CD4-positive, alpha-beta T cell treated with Interleukin-6 for 4 hours (primary cell): ENCODE measurements at places on chromosomes 3 and 15.

GRCh38 chr3:157098121-157098822 lies 61.7 kb downstream of the CCNL1 start:
- DNase-seq: no peak

DNA sequence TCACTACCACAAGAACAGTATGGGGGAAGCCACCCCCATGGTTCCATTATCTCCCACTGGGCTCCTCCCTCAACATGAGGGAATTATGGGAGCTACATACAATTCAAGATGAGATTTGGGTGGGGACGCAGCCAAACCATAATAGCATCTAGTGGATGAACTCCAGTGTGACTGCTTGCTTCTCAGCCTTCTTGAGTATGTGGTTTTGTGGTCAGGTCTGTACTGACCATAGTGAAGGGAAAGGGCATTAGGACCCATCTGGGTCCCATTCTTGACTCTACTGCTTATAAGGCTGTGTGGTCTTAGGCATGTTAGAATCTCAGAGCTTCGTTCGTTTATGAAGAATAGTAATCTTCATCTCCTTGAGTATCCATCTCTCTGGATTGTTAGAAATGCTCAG lies 81.4 kb downstream of the CGNL1 start:
- DNase-seq: no peak

DNA sequence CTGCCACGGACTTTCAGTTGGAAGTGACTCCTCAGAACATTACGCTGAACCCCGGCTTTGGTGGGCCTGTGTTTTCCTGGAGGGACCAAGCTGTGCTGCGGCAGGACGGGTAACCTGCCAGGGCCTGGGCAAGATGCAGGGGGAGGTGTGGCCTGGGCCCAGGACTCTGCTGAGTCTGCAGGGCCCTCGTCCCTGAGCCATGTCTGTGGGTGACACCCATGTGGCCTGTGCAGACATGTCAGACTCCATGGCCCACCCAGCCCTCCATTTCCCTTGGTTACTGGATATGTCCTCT lies 4.9 kb upstream of the ITIH3 start:
- DNase-seq: no peak

DNA sequence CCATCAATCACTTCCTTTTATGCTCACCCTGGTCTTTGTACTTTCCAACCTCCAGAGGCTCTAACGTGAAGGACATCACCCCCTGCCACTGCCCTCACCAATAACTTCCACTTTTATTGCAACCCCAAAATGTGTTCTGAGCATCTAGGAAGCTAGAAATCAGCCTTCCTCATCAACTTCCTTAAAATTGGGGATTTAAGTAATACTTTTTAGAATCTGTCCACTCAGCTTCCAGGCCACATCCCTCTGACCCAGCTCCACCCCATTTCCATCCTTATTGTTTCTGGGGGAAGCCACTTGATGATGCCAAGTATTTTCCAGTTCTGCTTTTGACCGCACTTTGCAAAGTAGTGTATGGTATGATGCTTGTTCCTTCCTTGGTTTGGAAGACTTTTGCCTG lies 73.5 kb upstream of the XCR1 start:
- DNase-seq: no peak

GRCh38 chr3:184639351-184639750 lies 72.5 kb downstream of the MAGEF1 start:
- DNase-seq: no peak

GRCh38 chr3:177444696-177445095 lies 247.4 kb upstream of the TBL1XR1 start:
- DNase-seq: no peak

DNA sequence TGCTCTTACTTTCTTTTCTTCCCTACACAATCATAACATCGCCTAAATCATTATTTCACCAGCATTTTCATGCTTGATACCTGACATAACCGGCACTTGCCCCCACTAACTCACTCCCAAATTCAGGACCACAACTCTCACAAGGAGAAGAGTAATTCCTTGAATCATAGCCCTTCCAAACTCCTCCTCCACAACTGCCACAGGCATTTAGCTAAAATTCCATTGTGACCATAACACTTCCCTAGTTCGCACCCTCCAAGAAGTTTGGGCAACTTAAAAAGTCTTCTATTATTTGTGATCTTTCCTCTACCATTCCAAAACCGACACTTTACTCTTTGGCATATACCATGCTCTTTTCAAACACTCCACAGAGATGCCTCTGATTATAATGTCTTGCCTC lies 59.4 kb upstream of the XRN1 start:
- no peak for DNase-seq

- no peak for DNase-seq
Measured at GRCh38 chr3:136939489-136939888, 18.3 kb upstream of the IL20RB start.

DNA sequence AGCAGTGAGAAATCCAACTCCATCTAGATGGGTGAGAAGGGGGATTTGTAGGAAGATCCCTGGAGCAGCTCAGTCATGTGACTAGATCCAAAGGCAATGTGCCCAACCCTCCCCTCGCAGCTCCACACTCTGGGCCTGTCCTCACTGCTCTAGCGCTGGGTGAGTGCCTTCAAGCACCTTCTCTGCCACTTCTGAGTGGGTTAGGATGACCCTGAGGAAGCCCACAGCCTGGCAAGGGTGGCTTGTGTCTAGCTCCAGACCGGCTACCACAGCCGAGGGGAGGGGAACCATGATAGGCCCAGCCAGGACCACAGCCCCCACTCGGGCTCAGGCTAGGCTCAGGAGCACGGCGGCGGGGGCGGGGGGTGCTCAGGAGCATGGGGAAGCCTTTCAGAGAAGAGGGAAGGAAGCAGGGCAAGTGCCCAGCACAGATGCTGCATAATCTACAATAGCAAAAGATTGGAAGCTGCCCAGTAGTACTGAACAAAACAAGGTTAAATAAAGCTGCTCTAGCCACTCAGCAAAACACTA lies 1.7 kb downstream of the SPATA12 start:
- no peak for DNase-seq

- no peak for DNase-seq
Measured at GRCh38 chr3:129530251-129530791, 1.9 kb downstream of the RHO start.

GRCh38 chr3:187921391-187922074 lies 176.3 kb upstream of the BCL6 start:
- DNase-seq: no peak

- no peak for DNase-seq
Measured at GRCh38 chr3:42101481-42101880, 10.3 kb downstream of the TRAK1 start.

GRCh38 chr3:76509179-76509830 lies 530.6 kb upstream of the ROBO2 start:
- DNase-seq: no peak

DNA sequence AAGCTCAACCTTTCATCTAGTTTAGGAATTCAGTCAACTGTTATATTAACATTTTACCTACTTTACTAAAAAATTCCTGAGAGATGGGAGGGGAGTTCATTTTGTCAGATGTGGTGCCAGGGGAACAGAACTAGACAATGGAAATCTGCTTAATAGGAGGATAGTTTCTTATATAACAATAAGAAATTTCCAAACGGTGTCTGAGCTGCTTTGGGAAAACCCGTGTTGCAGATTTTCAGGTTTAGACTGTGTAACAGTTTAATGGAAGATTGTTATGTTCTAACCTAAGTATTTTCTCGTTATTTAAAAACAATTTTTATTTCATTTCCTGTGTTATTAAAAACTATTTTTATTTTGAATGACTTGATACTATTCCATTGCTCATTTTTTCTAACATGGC lies 19.3 kb downstream of the IQGAP1 start:
- no peak for DNase-seq

GRCh38 chr3:188904670-188905069 lies 267.1 kb upstream of the TPRG1 start:
- DNase-seq: no peak

DNA sequence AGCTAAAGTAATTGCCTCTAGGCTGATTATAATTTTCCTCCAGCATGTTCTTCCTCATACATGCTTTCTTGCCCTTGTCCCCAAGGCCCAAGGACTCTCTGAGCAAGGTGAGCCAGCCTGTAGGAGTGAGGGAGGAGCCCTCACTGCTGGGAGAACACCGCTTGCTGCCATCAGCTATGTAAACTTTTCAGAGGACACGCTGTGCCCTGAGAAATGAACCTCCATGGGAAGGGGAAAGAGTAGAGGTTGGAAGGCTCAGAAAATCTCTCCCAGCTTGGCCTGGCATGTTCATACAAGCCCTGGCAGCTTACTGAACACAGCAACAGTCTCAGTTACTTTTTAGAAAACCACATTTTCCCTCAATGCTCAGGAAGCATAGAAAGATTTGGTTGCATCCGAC lies 103.0 kb upstream of the SLC24A5 start:
- DNase-seq: no peak

GRCh38 chr3:15426579-15427118 lies 695 bp downstream of the METTL6 start:
- DNase-seq: no peak

DNA sequence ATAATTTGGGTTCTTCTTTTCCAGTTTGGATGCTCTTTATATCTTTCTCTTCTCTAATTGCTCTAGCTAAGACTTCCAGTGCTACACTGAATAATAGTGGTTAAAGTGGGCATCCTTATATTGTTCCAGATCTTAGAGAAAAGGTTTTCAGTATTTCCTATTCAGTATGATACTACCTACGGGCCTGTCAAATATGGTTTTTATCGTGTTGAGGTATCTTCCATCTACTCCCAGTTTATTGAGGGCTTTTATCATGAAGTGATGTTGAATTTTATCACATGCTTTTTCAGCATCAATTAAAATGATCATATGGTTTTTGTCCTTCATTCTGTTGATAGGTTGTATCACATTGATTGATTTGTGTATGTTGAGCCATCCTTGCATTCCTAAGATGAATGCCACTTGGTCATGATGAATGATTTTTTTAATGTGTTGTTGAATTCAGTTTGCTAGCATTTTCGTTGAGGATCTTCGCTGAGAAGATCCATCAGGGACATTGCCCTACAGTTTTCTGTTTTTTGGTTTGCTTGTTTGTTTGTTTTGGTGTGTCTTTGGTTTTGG lies 3.0 kb upstream of the LRRC34 start:
- DNase-seq: no peak

- DNase-seq: no peak
Measured at GRCh38 chr15:45285413-45285812, 33.4 kb downstream of the SLC28A2 start.

DNA sequence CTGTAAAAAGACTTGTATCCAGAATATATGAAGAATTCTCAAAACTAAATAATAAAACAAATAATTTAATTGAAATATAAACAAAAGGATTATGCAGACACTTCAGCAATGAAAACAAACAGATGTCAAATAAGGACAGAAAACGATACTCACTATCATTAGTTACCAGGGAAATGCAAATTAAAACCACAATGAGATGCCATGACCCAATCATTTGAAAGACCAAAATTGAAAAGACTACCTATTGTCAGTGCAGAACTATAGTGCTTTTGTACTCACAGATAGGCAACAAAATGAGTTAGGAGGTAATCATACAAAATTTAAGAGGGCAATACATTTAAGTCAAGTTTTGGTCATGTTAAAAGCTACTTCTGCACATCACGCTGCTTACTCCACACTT lies 31.6 kb upstream of the OR5K4 start:
- no peak for DNase-seq

DNA sequence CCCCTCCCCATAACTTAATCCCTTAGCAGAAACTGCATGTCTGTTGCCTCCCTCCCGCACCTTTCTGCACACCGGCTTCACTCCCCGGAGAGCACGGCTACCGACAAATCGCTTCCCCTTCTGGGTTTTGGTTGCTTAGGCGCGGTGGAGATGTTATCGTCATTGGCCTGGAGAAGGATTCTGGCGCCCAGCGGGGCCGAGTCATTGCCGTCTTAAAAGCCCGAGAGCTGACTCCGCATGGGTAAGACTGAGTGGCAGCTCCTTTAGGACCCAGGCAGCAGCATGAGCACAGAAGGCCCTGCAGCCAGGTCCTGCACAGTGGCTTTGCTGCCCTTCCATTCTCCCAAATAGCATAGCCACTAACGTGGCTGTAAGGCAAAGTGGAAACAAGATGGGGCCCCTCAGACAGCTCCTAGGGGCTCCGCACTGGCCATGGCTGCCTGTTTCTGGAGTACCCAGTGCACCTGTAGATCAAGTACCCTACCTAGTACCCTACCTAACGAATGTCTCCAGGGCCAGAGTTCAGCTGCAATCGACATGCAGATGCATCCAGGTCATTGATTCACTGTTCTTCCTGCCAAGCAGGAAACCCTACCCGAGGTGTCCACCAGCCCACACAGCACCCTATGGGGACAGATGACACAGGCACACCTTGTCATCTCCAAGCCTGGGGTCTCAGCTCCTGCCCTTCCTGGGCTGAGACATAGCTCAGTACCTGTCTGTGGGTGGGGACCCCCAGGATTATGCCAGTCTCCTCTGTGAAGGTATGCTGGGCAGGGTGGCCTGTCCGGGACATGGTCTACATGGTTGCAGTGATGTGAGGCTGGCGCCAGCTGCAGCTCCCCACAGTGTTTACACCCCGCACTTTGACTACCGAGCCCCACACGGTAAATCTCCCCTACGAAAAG lies 147.6 kb downstream of the LRRK1 start:
- no peak for DNase-seq

GRCh38 chr3:31996195-31996594 lies 14.6 kb downstream of the ZNF860 start:
- DNase-seq: no peak
